ENCODE measurements at places on chromosomes 11 and 22. TPM values are rescaled to one million over a fixed set of nuclear protein-coding genes. Genes with fewer than 3 reads are reported as not detected.

Gene STX3
- 16.5 TPM for polyA plus RNA-seq

Gene ZNF195
- 17.3 TPM for polyA plus RNA-seq

Gene APOA1
- 2,476 TPM for polyA plus RNA-seq

Gene ABCC8
- not detected for polyA plus RNA-seq

DNA sequence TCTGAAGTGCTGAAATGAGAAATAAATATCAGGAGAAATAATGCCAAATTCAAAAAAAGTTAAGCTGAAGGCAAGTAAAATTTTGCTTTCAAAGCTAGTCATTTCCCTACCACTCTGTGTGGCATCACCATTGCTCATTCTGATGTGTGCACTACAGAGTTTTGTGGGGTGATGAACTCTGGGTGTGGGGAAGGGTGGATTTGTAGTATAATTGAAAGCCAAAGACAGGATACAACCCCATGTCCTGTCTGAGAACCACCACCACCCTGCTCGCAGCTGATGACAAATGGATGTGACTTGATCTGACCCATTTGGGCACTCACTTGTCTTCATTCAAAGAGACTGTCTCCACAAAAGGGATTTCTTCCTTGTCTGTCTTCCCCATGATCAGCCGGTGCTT, 19.3 kb upstream of the TMEM9B start:
- no peaks in the 10 kb centered on the region for H3K36me3 ChIP-seq
- H3K4me1 ChIP-seq, result peaks cover 30% of the 10 kb centered on the region
- H3K4me3 ChIP-seq, result no peak overlapping the region
- H3K27me3 ChIP-seq, result peaks cover 7% of the 10 kb centered on the region
- DNase-seq, result no peak
- H3K27ac ChIP-seq, result no peak overlapping the region

GRCh38 chr22:20650294-20651207, 123.4 kb upstream of the SERPIND1 start:
- H3K4me1 ChIP-seq, result peaks cover 6% of the 10 kb centered on the region
- H3K27me3 ChIP-seq, result peaks cover 3% of the 10 kb centered on the region
- no peak for DNase-seq
- H3K36me3 ChIP-seq, result no peaks in the 10 kb centered on the region
- no peak overlapping the region for H3K4me3 ChIP-seq

DNA sequence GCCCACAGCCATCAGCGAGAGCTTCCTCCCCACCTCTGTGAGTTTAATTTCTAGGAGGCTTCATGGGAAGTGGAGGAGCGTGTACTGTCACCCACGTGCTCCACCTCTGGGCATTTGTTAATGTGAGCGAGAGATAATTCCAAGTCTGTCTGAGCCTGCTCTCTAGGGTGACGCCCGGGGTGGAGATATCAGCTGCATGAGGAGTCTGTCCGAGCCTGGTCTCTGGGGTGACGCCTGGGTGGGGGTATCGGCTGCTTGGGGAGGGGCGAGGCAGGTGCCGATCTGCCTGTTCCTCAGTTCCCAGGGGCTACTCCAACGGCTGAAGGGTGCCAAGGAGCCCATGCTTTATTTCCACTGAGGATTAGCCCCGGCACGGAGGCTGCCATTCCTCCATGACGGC, 735.0 kb downstream of the BRD1 start:
- no peaks in the 10 kb centered on the region for H3K36me3 ChIP-seq
- no peak overlapping the region for H3K27ac ChIP-seq
- no peak for DNase-seq

GRCh38 chr22:48192920-48193319, 1430.5 kb downstream of the TBC1D22A start:
- H3K27ac ChIP-seq, result no peak overlapping the region
- H3K4me1 ChIP-seq, result no peaks in the 10 kb centered on the region
- no peaks in the 10 kb centered on the region for H3K27me3 ChIP-seq

- no peak for DNase-seq
- no peak overlapping the region for H3K4me3 ChIP-seq
- H3K27me3 ChIP-seq, result peaks cover 1% of the 10 kb centered on the region
- no peaks in the 10 kb centered on the region for H3K36me3 ChIP-seq
- H3K4me1 ChIP-seq, result no peaks in the 10 kb centered on the region
Measured at GRCh38 chr22:42353883-42354727, 78.1 kb downstream of the NFAM1 start.

DNA sequence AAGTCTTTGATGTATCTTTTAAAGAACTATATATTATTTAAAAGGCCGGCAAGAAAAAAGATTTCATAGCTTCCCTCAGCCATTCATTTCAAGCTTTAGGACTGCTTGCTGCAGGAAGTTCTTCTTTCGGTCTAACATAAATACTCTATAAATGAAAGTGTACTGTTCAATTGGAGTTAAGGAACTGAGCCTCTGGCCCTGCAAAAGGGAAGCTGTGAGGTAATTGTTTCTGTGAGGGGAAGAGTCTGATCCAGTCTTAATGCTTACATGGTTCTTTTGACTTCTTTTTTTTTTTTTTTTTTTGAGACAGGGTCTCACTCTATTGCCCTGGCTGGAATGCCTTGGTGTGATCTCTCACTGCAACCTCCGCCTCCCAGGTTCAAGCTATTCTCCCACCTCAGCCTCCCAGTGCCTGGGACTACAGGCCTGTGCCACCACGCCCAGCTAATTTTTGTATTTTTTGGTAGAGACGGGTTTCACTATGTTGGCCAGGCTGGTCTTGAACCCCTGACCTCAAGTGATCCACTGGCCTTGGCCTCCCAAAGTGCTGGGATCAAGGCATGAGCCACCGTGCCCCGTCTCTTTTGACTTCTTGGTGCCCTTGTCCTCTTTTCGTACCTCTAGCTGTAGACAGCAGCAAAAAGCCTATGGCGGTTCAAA, 4.7 kb upstream of the TRIM29 start:
- no peak for DNase-seq
- no peaks in the 10 kb centered on the region for H3K36me3 ChIP-seq
- no peaks in the 10 kb centered on the region for H3K4me1 ChIP-seq
- H3K27ac ChIP-seq, result no peak overlapping the region
- peaks cover 6% of the 10 kb centered on the region for H3K27me3 ChIP-seq
- no peak overlapping the region for H3K4me3 ChIP-seq

DNA sequence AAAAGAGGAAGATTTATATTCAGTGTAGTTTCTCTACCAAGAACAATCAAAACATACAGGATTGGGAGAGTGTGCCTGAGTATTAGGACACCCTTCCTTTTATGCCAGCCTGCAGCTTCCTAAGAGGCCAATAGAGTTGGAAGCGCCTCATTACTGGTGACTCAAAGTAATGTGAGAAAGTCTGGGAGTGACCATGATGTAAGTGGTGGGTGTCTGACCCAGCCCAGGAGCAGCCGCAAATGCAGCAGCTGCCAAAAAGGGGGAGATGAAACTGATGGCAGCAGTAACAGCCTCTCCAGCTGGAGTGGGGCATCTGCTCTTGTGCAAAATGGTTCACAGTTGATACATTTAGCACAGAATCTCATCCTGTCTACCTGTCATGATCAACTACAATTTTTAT, 62.0 kb downstream of the ZNF280B start:
- DNase-seq, result no peak
- no peak overlapping the region for H3K27ac ChIP-seq
- peaks cover 20% of the 10 kb centered on the region for H3K27me3 ChIP-seq
- H3K4me3 ChIP-seq, result no peak overlapping the region

Measured in HepG2 (cell line).